Kidney epithelial cell (primary cell): ENCODE measurements at places on chromosomes 2 and 18.

DNA sequence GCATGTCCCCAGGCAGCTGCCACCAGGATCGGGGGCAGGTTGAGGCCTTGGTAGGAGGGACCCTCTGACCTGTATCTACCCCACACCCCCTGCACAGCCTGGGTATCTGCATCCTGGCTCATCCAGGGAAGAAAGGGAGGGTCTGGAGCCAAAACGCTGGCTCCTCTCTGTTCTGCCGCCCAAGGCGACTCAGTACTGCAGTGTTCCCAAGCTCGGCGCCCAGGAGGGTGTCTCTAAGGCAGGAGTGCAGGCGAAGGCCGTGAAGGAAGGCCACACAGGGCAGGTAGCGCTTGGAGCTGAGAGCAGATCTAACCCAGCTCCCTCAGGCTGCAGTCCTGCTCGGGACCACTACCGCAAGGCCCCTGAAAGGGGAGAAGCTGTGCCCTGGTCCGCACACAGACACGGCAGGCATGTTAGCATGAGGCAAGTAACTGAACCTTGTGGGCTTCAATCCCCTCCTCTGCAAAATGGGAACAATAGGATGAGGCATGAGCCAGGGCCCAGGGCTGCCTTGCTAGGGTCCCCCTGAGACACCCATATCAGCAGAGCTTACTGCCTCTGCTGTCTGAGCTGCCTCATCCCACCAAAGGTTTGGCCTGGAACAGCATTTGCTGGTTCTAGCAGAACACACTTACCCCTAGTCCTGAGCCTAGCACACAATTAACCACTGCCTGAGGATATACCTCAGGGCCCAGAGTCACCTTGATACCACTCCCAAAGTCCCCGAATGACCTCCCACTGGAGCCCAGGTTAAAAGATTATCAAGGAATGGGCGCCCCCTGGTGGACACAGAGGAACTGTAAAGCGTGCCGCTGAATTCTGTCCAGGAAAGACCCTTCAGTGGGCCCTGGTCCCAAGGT is 6.5 kb downstream of the PTMA start:
- DNase-seq = no peak

- DNase-seq = no peak
These were observed 54.3 kb downstream of the GPD2 start for GRCh38 chr2:156490466-156490840.

DNA sequence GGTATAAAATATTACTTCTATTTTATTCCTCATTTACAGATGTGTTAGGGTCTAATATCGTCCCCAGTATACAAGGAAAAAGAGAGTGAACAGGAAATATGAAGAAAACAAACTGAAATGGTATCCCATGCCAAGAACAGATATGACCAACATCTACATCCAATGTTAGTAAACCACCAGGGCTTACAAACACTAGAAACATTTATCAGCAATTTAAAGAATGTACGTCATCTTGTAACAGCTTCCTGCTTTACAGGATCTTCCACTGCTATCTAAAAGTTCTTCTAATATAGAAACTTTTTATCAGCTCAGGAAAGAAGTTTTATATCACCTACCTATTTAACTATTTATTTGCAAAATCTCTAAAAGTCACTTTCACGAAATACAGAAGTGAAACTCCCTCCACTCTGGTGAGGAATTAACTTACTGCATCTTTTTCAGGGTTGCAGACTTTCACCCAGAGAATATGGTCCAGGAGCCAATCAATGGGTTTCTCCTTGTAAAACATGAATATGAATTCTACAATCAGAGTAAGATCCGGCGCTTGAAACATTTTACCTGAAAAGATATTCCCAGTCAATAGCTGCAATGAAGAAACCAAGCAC is 35.2 kb downstream of the UNC50 start:
- DNase-seq = no peak

DNA sequence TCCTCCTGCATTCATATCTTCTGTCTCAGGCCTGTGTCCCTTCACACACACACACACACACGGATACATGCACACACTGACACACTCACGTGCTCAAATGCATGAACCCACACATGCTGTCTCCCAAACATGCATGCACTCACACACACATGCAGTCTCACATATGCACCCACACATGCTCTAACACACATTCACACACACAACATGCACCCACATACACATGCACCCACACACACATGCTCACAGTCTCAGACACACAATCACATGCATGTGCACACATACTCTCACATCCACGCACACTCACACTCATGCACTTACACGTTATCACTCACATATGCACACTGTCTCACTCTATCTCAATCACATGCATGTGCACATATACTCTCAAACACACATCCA is 1.9 kb upstream of the CD226 start:
- no peak for DNase-seq

DNA sequence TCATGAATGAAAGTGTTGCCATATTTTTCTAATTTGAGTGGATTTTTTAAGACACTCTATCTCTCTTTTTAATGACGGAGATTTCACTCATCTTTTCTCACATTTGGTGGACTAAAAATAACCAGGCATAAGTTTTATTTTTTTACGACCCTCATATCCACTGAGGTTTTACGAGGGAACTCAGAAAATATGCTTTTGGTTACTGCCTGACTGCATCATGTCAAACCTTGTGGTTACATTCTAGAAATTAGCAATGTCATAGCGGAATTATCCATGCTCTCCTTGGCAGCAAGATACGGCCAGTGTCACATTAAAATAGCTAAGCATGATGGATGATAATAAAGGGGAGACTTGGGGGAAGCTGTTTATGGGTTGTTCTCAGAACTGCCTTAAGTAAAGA is 428.6 kb upstream of the FSHR start:
- no peak for DNase-seq

DNA sequence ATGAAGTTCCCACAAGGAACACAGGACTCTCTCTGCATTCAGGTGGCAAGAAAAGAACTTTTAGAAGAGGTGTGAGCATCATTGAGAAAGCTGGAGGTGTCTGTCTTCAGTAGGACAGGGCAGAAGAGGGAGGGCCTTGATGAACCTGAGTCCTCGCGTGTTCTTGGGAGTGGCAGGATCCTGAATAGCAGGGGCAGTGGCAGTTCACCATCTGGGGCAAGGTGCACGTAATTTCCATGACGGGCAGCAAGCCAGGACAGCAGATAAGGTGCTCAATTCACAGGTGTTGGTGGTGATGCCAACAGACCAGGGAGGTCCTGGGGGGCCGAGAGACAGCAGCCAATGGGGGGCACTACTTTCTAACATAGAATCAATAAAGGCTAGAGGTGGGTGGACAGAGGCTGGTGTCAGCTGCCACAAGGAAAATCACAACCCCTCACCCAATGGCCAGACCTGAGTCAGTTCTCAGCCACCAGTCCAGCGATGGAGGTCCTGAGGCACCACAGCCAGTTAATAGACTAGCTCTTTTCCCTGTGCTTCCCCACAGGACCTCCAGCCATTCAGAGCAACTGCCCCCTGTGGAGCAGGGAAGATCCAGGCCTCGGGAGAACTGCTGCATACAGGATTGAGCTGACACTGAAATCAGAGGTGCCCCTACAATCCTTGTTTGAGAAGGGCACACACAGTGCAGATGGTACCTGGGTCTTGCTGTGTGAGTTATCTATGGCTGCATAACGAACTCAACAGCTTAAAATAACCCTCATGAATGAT is 10.9 kb upstream of the HDAC4 start:
- DNase-seq = no peak

DNA sequence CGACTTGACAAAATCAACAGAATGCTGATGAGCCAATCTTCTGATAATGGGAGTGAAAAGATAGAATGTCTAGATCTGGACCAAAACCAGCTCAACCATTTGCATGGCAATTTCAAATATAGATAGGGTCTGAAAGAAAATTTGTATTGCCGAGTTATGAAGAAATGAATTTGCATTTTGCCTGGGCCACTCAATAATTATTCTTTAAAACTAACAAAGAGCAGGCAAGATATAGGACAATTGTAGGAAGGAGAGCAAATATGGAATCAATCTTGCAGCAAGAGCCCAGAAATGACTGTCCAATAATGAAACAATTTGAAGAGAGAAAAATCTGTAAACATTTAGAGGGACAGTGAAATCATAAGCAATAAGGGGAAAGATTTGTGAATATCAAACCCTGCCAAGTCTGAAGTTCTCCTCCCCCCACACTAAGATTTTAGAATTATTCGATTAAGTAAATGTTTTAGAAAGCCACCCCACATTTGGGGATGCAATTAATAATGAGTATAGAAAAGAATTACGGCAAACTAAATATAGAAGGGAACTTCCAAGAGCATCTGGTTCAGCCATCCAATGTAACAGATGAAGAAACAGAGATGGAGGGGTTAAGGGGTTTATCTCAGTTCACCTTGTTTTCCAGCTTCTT is 377.4 kb downstream of the SETBP1 start:
- no peak for DNase-seq

- no peak for DNase-seq
These were observed 29.0 kb upstream of the EPAS1 start for GRCh38 chr2:46268196-46268595.

GRCh38 chr2:222690564-222691200 is 19.2 kb downstream of the MOGAT1 start:
- no peak for DNase-seq

DNA sequence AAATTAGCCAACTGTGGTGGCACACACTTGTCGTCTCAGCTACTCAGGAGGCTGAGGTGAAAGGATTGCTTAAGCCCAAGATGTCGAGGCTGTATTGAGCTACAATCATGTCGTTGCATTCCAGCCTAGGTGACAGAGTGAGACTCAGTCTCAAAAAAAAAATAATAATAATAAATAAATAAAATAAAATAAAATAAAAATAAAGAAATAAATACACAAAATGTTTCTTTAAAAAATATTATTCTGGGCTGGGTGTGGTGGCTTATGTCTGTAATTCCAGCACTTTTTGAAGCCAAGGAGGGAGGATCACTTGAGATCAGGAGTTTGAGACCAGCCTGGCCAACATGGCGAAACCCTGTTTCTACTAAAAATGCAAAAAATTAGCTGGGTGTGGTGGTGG is 272.8 kb downstream of the AGPS start:
- no peak for DNase-seq

DNA sequence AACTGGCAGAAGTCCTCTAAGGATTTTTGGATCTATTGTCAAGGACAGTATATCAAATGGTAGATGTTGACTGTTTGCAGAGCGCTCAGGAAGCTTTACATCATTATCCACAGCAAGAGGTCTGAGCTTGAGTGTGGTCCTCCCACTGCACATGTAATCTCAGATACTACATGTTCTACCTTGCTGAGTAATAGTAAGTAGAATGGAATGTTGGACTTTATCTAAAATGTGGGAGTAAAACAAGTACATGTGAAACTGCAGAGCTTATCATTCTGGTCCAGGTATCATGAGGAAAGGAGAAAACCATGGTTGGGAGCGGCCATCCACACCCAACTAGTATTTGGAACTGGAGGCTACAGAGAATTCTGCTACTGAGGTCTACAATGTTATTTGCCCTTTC is 19.3 kb upstream of the CD28 start:
- no peak for DNase-seq

- no peak for DNase-seq
These were observed 28.8 kb upstream of the TMEM18 start for GRCh38 chr2:705971-706511.

- DNase-seq = no peak
These were observed 615.5 kb upstream of the SETBP1 start for GRCh38 chr18:44065206-44065605.
